CD4-positive, alpha-beta T cell treated with Interferon gamma for 1 hour (primary cell): ENCODE measurements at places on chromosomes 11 and 22.

DNA sequence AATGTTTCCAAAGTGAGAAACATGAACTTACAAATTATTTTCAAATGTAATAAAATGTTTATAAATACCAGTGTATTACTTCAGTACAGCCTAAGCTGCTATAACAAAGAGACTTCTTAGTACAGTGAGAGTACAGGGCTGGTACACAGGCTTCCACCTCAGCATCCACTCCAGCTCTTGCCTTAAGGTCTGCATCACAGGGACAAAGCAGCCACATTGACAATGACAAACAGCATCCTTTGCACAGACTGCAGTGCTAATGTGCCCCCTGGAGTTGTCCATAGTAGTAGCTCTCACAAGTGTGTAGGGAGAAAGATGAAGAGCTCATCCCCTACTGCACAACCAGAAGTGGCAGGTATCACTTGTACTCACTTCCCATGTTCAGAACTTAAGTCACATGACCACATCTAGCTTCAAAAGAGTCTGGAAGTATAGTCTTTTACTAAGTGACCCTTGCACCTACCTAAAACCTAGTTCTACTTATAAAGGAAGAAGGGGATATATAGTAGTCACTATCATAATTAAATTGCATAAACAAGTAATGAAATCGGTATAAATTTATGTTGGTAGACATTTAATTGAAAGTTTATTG, 10.7 kb upstream of the LIPT2 start:
- no peak for DNase-seq

- no peak for DNase-seq
These were observed 6.5 kb upstream of the USP28 start for GRCh38 chr11:113881856-113882255.

DNA sequence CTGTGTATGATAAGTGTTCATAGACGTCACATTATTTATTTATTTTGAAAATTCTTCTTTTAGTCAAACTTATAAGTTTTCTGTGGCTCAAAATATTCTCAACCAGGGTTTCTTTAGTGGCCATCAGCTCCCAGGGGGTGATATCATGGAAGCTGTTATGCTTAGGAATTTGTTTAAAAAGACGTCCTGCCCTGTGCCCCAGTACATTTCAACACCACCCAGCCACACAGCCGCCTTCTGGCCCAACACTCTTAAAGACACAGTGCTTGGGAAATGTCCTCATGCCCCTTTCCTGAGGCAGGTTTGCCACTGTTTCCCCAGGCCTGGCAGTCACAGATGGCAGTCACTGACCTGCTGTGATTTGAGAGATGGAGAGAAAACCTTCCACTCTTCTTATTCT, 19.9 kb downstream of the TSKU start:
- no peak for DNase-seq

- no peak for DNase-seq
These were observed 75.8 kb downstream of the MORC2 start for GRCh38 chr22:30892731-30893221.
